ENCODE measurements at places on chromosomes 1 and 21. TPM values are rescaled to one million over a fixed set of nuclear protein-coding genes. Genes with fewer than 3 reads are reported as not detected.

DNA sequence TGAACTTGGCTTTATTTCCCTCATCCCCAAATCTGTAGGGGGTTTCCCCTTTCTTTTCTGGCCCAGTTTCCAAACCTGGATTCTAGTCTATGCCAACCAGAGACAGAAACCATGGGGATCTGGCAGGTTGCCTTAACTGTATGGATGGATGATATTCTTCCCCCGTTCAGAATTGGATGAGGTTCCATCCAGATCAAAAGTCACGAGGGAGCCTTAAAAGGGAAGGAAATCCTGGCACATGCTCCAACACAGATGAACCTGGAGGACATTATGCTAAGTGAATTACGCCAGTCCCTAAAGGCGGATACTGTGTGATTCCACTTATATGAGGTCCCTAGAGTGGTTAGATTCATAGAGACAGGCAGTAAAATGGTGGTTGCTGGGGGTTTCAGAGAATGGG is 124.4 kb downstream of the HUNK start:
- no peak for DNase-seq

DNA sequence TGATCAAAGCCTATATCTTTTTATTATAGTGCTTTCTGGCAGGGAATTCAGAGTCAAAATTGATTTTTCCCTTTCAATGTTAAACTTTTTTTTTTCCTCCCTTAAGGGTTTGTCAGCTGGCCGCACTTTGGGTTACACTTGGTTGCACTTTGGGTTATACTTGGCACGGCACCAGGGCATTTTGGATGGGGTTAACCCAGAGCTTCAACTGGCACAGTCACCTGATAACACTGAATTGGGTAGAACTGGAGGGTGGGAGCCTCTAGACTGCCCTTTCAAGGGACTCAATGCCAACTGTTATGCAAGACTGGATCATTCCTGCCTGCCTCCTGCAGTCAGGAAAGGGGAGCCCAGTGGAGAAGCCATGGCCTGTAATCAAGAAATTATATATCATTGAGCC is 211.5 kb downstream of the KCNJ6 start:
- DNase-seq = no peak

DNA sequence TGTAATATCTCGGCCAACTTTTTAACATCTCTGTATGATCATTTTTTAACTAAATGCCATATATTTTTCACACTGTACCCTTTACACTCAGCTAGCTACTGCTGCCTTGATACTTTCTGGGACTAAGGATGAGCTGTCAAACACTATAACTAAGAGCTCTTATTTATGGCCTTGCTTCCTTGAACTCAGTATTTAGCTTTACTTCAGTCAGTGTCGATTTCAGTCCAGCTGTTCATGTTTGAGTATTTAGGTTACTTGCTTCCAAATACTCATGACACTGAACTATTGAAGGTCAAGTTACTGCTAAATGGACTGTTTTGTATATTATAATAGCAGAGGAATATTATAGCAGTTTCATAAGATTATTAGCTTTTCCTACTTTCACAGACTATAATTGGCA is 25.9 kb upstream of the USP25 start:
- no peak for DNase-seq

DNA sequence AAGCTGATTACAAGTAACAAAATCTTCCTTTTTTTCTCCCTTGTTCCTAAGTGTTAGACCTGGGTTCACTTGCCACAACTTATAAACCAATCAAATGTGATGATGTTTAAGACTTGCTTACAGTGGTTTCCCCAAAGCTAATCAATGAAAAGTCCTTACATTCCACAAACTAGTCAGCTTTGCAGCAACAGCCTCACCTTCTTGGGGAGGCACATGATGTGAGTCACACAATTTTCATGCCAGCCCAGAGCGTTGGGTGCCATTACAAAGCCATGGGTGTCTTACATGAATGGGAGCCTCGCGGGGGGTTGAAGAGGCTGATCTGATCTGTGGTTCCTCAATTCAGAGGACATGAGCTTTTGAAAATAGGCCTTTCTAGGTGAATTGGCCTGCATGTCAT is 91.6 kb upstream of the UBE2U start:
- no peak for DNase-seq

DNA sequence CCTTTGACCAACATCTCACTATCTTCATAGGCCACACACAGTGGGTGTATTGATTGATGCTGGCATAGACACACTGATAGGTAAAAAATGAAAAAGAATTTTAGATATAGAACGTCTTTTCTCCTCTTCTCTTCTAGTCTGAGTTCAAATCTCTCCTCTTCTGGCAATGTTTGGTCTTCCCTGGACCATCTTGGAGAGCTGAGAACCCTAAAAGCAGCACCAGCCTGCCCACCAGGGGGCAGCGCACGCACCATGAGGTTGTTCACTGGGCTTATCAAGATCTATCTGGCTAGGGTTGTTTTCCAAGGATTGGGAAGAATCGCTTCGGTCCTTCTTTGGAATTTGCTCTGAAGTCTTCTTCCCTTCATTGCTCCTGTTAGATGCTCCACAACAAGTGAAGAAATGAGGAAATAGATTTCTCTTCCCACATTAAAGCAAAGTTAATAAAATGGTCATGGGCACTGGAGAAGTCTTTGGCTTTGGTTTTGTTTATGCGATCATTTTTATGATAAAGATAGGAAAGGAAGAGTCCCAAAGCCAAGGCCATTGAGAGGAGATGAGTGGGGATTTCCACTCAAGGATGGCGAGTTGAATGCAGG is 104.0 kb upstream of the OLIG2 start:
- DNase-seq = no peak

DNA sequence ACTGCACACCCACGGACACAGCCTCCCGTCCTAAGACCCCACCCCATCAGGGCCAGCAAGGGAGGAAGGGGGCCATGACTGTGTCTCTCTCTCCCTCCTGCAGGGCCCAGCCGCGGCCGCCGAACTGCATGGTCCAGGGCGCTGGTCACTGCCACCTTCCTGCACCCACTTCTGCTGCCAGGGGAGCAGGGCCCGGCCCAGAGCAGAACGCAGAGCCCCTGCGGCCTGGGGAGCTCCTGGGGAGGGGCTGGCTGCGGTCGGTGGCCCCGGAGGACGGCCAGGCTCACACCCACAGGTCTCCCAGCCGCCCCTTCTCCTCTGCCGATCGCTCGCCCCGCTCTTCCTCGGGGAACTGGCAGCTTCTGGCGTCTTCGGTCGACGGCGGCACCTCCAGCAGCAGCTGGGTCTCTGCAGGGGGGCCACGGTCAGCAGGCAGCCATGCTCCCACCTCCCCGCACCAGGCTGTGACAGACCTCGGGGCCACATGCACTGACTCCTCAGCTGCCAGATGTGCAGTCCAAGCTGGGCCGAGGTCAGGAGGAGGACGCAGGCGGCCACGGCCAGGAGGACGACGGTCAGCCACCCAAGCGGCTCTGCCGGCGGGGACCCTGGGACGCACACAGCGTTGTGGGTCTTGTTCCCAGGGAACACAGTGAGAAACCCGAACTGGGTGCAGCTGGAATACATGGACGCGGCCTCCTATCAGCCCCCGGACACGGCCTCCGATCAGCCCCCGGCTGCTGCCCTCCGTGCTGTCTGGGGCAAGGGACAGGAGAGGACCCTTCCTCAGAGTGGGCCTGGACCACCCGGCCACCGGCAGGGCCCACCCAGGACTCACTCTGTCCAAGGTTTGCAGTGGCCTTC is 2.6 kb downstream of the TNFRSF18 start:
- no peak for DNase-seq

DNA sequence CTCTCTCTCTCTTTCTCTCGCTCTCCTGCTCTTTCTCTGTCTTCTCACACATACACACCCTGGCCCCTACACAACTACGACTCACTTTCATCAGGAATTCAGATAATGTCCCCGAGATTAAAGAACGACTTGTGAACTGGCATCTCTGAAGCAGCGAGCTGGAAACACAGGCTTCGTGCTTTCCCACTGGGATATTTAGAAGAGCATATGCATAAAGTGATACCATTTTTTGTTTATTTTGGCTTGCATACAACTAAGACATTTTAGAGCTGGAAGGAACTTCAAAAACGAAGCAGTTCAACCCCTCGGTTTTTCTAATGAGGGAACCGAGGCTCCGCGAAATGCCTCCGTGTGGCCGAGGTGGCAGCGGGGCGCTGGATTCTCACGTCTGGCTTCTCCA is 88.6 kb downstream of the ZBTB18 start:
- DNase-seq = no peak

- DNase-seq = no peak
These were observed 644 bp upstream of the MRPL24 start for GRCh38 chr1:156741481-156741983.

GRCh38 chr1:19392221-19392620 is 80.1 kb downstream of the SLC66A1 start:
- no peak for DNase-seq

GRCh38 chr21:32351428-32351827 is 41.4 kb downstream of the URB1 start:
- no peak for DNase-seq

- no peak for DNase-seq
These were observed 7.7 kb downstream of the CNIH3 start for GRCh38 chr1:224623743-224624333.

DNA sequence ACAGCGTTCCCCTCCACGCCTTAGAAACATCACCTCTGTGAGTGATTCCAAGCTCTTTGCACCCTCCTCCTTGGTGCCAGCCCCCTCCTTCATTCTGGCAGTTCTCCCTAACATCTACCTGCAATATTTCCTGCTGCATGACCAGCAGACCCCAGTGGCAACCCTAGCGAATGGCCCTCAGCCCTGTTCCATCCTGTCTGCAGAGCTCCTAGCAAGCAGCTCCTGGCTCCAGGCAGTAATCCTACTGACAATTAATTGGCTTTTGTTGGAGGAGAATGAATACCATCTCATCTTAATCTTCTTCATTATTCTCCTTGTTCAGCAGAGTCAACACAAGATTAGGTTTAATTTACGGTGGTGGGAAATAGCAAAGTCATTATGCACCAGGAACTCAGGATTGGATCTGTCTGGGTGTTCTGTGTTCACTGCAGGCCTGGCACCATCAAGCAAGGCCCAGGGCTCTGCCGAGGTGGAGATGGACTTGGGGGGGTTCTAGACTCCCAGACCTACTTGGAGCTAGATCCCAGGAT is 12.4 kb downstream of the FBXO2 start:
- no peak for DNase-seq

- no peak for DNase-seq
These were observed 178.5 kb upstream of the LYPLAL1 start for GRCh38 chr1:218995091-218995665.

DNA sequence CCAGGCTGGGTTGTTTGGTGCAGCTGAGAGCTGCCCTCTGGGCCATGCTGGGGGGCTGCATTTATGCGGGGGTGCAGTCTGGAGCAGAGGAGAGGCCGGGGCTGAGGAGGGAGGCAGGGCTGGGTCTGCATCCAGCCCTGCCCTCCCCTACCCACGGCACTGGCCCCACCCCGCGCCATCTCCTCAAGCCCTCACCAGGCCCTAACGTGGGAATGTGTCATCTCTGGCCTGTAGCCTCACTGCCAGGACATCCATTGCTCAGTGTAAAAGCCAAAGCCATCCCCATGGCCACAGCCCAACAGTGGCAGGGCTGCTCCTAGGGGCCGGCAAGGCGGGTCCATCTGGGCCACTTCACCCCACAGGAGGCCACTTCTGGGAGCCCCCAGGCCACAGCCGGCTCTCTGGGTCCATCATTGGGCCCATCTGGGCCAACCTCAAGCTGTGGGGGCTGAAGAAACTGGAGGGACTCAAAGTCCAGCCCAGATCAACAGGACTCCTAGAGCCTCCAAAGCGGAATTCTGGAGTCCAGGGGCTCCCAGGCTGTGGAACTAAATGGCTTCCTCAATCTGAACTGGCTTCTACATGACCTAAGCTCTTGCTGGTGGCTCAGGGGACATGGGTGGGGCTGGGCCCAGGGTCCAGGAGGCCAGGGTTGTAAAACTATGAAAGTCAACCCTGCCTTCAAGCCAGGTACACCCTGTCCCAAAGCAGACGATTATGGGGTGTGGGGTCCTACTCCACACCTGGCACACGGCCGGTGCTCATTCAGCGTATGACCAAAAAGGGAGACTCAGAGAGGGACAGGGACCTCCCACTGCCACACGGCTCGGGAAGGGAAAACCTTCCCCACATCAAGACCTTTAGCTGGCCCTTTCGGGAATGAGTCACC is 32.6 kb downstream of the RUNX3 start:
- no peak for DNase-seq

DNA sequence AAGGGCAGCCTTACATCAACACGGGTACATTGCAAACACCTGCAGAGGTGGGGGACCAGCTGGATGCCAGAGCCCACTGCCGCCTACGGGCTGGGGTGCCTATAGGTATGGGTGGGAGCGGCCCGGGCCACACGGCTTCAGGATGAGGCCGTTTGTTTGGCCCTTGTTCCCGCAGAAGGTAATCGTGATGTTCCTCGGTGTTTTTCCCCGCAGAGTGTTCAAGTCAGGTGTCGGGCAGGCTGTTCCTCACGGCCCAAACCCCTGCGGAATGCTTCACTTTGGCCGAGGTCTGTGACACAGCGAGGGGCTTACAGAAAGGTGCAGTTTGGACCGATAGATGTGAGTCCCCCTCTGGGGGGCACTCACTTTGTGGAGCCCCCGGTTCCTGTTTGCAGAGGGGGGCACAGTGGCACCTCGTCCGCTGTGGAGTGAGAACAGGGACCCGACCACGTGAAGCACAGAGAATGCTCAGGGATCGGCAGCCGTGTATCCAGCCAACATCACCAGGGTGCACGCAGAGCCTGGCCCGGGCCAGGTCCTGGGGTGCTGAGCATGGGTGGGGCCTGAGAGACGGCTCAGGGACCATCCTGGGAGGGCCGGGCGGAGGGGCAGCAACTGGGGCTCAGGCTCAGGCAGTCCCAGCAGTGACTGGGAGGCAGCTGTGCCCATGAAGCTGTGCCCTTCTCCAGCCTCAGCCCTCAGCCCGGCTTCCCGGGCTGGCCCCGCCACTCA is 453 bp upstream of the TTLL10 start:
- no peak for DNase-seq

- no peak for DNase-seq
These were observed 28.8 kb upstream of the TSPAN2 start for GRCh38 chr1:115118086-115118485.

GRCh38 chr21:45957981-45958600 is 23.5 kb upstream of the COL6A1 start:
- DNase-seq = no peak

DNA sequence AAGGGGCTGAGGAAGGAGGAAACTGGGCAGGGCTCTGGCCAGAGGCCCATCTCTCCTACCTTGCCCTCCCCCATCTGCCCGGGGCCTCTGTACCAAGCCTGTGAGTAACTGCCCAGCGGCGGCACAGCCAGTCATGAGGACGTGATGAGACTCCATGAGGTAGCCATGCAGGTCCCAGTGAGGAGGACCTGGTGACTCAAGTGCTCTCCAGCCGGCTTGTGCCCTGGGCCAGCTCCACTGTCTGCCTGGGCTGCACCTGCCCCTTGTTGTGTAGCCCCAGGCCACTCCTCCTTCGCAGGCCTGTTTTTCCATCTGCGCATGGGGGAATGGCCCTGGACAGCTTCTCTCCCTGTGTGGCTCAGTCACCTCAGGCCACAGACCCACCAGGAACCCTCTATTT is 42.0 kb upstream of the PADI1 start:
- DNase-seq = no peak

The CELA2B gene
- 0.28 TPM for polyA plus RNA-seq

The RPTN gene
- polyA plus RNA-seq = not detected

The SORT1 gene
- polyA plus RNA-seq = 64.9 TPM

The TRIM67 gene
- polyA plus RNA-seq = 0.07 TPM
